ENCODE measurements at places on chromosomes 2 and 18. TPM values are rescaled to one million over a fixed set of nuclear protein-coding genes. Genes with fewer than 3 reads are reported as not detected.
A peak's percentile ranks its signal among the peaks of the same experiment; 100 is the strongest.

DNA sequence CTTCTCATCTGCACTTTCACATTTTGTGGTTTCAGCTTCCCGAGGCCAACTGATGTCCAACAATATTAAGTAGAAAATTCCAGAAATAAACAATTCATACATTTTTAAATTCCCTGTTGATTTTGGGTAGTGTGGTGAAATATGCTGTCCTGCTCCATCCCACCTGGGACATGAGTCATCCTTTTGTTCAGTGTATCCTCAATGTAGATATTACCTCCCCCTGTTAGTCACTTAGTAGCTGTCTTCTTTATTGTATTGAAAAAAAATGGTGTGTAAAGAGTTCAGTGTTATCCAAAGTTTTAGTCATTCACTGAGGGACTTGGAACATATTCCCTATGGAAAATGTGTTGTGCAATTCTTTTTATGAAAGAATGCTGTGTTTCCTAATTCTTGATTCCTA is 348.1 kb downstream of the SOCS6 start:
- DNase-seq = no peak

- no peak for DNase-seq
These were observed 216.1 kb downstream of the ETAA1 start for GRCh38 chr2:67613227-67613626.

- no peak for DNase-seq
These were observed 112.3 kb downstream of the AGAP1 start for GRCh38 chr2:235606004-235606715.

- DNase-seq = no peak
These were observed 91.2 kb downstream of the VRK2 start for GRCh38 chr2:58137856-58138255.

NR4A2 gene
- total RNA-seq = 1.8 TPM

DNA sequence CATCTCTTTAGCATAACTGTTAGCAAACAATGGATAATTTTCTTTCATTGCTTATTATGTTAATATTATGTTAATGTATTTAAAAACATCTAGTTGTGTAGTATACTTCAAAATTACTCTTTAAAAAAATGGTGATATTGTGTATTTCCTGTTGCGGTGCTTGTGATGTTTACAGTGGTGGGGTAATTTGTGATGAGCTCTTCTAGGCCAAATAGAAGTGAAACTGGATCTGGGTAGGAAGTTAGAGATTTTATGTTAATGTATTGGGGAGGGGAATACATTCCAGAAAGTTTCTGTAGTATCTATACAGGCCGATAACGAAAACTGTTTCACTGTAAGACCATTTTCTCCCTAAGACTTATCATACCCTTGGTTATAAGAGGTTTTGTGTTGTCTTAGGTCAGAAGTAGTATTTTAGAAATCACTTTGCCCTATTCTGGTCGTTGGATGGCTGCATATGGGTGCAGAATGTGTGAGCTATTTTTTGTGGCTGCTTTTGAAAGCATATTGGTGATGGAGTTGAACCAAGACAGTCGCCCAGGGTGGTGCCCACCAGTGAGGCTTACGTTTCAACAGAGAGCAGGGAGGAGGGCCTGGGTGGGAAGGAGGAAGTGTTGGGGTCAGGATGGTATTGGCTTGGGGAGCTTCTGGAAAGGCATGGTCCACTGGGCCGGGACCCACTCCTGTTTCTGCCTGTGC is 5.8 kb downstream of the TSHZ1 start:
- no peak for DNase-seq

GRCh38 chr2:178825183-178825582 is 18.0 kb upstream of the TTN start:
- no peak for DNase-seq

GRCh38 chr2:58081000-58081399 is 34.4 kb downstream of the VRK2 start:
- no peak for DNase-seq

- DNase-seq = no peak
These were observed 1.3 kb upstream of the RSAD2 start for GRCh38 chr2:6876309-6876708.

DNA sequence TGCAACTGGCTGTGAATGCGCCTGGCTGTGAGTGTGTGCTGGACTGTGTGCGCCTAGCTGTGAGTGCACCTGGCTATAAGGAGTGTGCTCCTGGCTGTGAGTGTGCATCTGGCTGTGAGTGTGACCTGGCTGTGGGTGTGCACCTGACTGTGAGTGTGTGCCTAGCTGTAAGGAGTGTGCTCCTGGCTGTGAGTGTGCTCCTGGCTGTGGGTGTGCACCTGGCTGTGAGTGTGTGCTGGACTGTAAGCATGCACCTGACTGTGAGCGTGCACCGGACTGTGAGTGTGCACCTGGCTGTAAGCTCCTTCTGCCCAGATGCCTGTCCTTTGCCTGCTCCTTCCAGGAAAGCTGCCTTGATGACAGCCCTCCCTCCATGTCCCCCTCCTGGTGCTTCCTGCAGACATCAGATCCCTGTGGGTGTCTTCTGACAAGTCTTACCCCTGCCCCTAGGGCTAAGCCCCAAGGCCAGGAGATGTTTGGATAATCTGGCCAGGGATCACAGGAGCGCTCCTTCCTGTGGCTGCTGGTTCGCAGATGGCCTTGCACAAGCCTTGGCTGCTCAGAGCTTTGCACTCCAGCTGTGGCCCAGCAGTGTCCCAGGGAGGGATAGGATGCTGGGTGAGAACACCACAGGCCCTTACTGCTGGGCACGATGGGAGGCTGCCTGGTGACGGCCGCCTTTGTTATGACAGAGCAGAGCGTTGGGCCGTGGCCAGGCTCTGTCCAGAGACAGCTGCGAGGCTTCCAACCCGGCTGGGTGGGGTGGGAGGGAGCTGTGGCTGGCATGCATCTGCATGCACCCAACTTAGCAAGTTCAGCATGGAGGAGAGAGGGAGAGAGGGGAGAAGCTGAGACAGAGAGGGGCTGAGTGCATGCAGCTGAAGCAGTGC is 89.9 kb downstream of the GLI2 start:
- DNase-seq = peak; percentile 92

DNA sequence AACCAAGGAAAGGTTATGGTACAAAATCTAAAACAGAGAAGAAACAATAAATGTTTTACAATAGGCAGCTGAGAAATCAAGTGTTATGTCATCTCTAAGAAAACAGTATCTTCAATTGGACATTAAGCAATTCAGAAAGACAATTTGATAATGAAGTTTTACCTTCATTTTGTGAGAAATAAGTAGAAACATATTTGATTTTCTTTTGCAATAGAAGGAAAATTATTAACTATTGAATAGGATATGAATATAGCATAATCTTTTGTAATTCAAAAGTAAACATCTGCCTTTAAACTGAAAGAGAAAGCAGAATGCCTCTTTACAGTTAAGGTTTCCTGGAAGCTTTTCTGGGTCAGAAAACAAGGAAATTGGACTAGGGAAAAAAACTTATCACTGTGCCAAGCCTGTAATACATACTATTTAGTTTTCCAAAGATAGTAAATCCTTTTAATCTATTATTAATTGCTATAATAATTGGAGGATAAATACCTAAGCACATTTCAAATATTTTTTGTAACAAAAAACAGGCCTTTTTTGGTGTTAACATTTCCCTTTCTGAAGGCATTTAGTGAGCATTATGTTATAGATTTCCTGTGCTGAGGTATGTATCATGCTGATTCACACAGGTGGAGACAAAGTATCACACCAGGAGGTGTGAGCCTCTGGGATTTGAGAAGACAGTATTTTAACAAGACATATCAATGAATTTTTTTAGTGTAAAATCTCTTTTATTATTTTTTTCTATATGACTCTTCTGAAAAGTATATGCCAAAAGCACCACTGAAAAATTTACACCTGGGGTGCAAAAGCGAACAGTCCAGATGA is 947.0 kb upstream of the CDH2 start:
- DNase-seq = no peak

DNA sequence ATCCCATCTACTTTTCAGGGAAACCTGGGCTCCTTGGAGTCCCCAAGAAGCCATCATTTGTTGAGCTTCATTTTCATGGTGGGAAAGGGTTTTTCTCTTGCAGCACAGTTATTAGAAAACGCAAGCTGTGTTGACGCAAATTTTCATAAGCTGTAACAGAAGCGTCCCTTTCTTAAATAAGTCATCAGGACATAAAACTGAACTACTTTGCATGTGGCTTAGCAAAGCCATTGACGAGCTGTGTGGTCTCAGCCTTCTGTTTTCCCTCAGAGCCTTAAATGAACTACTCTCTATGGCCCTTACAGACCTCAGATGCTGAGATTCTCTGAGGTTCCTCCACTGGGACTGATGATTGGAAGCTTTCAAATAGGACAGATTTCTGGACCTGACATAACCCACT is 85.1 kb downstream of the ARL4C start:
- DNase-seq = no peak

PLEKHH2 gene
- 17.4 TPM for total RNA-seq

ITGA4 gene
- total RNA-seq = 5.7 TPM

GRCh38 chr2:12884713-12885282 is 168.1 kb downstream of the TRIB2 start:
- DNase-seq = no peak

DNA sequence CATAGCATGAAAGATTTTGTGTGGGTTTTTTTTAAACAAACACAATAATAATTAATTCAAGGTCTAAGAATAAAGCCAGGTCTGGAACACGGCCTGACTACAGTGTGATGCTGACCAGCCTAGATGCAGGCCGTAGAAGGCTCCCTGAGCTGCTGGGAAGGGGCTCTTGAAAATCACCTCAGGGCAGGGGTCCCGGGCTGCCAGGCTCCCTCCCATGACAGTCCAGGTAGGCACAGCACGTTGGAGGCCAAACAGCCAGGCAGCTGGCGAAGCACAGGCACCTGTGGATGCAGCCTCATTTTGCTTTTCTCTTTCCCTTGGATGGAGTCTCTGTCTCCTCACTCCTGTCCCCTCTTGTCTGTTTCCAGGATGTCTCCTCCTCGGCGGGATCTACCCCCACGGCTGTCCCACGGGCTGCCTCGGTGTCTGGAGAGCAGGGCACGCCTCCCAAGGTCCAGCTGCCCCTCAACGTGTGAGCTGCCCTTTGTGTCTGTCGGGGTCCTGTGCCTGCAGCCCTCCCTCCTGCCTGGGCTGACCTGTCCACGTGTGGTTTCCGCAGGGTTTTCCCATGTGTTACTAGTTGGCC is 194.5 kb downstream of the SEPTIN10 start:
- no peak for DNase-seq

- no peak for DNase-seq
These were observed 35.4 kb upstream of the REEP1 start for GRCh38 chr2:86372641-86373502.

GRCh38 chr2:134933732-134934131 is 15.1 kb downstream of the CCNT2 start:
- no peak for DNase-seq

- DNase-seq = no peak
These were observed 99.6 kb downstream of the KCTD1 start for GRCh38 chr18:26448714-26449159.

TLX2 gene
- total RNA-seq = not detected

DNA sequence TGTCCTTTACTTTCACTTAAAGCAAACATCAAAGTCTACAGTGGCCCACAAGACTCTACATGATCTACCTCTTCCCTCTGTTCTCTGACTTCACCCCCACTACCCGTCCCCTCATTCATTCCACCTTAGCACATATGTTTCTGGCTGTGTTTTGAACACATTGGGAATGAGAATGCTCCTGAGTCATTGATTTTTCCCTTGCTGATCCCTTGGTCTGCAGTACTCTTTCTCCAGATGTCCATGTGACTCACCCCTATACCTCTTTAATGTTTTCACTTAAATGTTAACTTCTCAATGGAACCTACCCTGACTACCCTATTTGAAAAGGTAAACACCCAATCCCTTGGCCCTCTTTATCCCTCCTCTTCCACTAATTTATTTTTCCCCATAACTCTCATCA is 30.7 kb upstream of the FRZB start:
- DNase-seq = no peak

FRZB gene
- 47.3 TPM for total RNA-seq

DNA sequence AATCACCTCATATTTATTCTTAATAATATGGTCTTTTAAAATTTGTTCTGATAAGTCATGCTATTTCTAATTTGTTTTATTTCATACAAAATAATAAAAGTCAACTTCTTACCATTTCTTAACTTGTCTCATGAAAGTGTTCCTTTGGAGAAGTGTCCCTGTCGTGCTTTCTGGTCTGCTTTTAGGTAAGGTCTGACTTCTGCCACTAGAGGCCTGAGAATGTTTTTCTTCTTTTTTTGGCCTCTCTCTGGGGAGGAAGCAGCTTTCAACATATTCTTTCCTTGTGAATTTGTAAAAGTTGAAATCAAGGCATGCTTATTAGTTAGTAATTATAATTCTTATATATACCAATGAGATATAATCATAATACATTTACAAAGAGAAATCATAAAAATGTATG is 39.4 kb downstream of the MAP2 start:
- DNase-seq = no peak

GRCh38 chr18:4524096-4524495 is 69.0 kb upstream of the DLGAP1 start:
- DNase-seq = no peak

DNA sequence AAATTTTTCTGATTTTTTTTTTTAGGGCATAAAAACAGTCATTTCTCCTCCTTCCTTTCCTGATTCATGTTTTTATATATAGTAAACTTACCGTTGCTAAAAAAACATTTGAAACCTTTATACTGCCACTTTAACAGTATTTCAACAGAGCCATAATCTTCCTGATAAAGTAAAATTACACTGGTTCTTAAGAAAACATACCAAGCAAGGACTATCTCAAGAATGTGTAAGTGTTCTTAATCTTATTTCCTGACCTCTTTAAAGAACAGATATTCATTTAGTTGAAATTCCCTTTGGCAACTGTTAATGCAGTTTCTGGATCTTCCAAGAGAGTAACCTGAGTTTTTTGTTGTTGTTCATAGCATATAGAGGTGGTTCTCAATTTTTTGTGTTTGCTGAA is 26.6 kb upstream of the COLEC12 start:
- no peak for DNase-seq

DNA sequence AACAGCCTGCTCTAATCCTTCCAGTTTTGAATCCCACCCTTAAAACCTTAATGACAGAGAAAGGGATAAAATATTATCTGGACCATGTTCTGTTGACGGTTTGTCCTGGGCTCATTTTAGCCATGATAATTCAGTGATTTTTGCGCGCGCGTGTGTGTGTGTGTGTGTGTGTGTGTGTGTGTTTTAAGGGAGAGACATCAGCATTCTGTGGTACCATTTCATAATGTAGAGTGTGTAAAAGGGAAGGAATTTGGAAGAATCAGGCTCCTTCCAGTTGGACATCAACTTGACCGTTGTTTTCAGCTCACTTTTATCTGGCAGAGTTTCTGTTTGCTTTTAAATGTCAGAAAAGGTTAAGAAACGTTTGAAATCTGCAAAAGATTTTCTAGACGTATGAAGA is 535.5 kb downstream of the TNS1 start:
- DNase-seq = no peak
